Hepatocyte (in vitro differentiated cells): ENCODE measurements at places on chromosomes 5 and 9.

DNA sequence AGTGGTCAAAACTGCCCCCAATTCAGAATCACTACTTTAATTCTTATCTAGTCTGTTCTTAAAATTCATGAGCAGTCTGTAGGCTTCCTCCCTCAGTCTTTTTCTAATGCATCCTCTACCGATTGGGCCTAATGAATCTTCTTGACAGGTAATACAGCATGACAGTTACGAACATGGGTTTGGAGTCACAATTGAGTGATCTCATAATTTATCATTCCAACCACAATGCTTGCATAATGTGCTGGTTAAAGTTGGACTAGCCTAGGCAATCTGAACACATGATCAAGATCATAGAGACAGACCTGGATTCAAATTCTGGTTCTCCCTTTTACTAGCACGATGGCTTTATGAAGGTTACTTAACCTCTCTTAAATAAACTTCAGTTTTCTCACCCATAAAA, 33.1 kb upstream of the SETD9 start:
- no peak for DNase-seq

- DNase-seq, result no peak
Observed at GRCh38 chr5:116042375-116042774, 10.1 kb downstream of the ARL14EPL start.

GRCh38 chr5:90055831-90056328, 353.7 kb downstream of the CETN3 start:
- peak; percentile 10 for DNase-seq

GRCh38 chr5:62631909-62632580, 53.4 kb downstream of the LRRC70 start:
- no peak for DNase-seq

GRCh38 chr9:78150983-78151356, 84.9 kb upstream of the CEP78 start:
- DNase-seq, result no peak

GRCh38 chr9:137784641-137785513, 92.7 kb upstream of the CACNA1B start:
- DNase-seq, result no peak

DNA sequence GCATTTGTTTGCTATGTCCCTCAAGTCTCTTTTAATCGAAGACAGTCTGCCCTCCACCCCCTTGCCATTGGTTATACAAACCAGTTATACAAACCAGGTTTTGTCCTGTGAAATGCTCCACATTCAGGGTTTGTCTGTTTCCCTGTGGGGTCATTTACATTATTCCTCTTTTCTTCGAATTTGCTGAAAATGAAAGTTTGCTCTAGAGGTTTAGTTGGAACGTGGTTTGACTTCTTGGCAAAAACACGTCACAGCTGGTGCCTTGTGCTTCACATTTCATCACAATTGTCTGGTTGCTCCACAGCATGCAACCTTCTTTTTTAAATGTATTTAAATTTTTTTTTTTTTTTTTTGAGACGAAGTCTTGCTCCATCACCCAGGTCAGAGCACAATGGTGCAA, 4.2 kb upstream of the HAVCR2 start:
- no peak for DNase-seq

- DNase-seq, result no peak
Observed at GRCh38 chr5:28807195-28807729, 1768.9 kb upstream of the CDH9 start.

- DNase-seq, result no peak
Observed at GRCh38 chr5:65191554-65192135, 290.1 kb downstream of the ADAMTS6 start.

DNA sequence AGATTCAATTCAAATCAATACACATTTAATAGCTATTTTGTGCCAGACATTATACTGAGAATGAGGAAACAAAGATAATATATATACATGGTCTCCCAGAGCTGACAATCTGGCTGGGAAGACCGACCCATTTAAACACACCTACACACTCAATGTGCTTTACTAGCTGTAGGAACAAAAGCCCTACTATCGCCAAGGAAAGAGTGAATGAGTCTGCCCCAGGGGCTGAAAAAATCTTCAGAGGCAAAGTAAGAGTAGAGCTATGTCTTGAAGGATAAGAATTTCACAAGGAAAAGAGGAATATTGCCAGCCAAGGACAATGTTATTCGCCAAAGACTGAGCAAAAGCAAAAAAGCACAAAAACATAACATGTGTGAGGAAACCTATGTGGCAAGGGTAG, 6.6 kb downstream of the PFDN1 start:
- no peak for DNase-seq
